ENCODE measurements at places on chromosomes 6 and 20.
A peak's percentile ranks its signal among the peaks of the same experiment; 100 is the strongest.

DNA sequence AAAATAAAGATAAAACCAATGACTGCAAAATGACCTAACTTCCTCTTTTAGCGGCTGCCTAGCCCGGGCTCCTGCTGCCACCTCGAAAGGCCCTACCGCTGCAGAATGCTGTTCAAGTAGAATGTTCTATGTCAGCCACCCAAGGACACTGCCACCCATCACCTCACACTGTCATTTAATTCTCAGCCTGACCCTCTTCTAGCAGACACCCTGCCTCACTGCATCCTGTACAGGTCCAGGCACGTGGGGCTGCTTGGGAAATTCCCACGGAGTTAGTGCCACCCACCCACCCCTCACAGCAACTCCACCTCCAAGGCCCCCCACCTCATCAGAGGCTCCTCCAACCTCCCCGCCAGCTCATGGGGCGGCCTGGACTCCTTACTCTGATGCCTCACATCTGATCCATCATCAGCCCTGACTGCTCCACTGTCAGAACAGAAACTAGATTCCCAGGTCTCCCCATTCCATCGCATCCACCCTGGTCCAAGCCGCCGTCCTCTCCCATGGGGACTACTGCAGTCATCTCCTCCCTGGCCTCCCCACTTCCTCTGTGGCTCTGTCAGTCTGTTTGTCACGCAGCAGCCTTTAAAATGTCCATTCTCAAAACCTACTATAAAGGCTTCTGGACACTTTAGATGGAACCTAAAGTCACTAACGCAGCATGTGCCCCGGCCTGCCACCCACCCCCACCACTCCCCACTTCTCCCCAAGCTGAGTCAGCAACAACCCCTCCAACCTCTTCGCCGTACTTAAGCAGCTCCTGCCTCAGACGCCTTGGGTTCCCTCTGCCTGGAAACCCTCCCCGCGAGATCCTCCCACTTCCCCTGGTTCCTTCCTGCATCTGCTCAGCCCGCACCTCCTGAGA lies 17.0 kb downstream of the NFATC2 start:
- H3K36me3 ChIP-seq: peaks cover 64% of the 10 kb centered on the region
- peaks cover 60% of the 10 kb centered on the region for H3K4me1 ChIP-seq
- H3K4me3 ChIP-seq: peak overlapping the region; percentile 73

DNA sequence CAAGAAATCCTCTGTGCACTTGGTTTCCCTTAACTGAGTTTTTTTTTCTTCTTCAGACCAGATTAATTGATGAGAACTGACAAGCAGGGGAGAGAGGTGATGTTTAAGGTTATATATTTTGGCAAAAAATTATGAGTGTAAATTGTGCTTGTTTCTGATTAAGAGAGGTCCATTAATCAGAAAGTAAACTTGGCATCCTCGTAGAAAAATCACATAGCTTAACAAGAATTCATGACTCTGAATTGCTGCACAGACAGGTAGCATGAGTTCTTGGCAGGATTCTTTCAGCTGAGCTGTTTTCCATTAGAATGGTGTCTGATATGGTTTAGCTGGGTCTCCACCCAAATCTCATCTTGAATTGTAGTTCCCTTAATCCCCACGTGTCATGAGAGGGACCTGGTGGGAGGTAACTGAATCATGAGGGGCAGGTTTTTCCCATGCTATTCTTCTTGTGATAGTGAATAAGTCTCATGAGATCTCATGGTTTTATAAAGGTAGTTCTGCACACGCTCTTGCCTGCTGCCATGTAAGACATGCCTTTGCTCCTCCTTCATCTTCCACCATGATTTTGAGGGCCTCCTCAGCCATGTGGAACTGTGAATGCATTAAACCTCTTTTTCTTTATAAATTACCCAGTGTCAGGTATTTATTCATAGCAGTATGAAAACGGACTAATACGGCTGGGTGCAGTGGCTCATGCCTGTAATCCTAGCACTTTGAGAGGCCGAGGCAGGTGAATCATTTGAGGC lies 34.2 kb upstream of the DDR1 start:
- no peak overlapping the region for H3K4me3 ChIP-seq
- H3K27ac ChIP-seq: no peak overlapping the region
- H3K36me3 ChIP-seq: no peaks in the 10 kb centered on the region
- H3K4me1 ChIP-seq: no peaks in the 10 kb centered on the region

DNA sequence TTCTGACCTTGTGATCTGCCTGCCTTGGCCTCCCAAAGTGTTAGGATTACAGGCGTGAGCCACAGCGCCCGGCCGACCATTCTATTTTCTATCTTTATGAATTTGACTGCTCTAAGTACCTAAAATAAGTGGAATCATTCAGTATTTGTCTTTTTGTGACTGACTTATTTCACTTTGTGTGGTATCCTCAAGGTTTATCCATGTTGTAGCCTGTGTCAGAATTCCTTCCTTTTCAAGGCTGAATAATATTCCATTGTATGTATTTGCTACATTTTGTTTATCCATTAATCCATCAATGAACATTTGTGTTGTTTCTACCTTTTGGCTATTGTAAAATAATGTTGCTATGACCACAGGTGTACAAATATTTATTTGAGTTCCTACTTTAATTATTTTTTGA lies 4.9 kb upstream of the TJAP1 start:
- DNase-seq: no peak
- no peak overlapping the region for H3K4me3 ChIP-seq
- peaks cover 10% of the 10 kb centered on the region for H3K27me3 ChIP-seq
- peaks cover 9% of the 10 kb centered on the region for H3K4me1 ChIP-seq

- H3K36me3 ChIP-seq: no peaks in the 10 kb centered on the region
- no peaks in the 10 kb centered on the region for H3K27me3 ChIP-seq
- peaks cover 8% of the 10 kb centered on the region for H3K4me1 ChIP-seq
These were observed 57.0 kb upstream of the XRN2 start for GRCh38 chr20:21246161-21246560.

DNA sequence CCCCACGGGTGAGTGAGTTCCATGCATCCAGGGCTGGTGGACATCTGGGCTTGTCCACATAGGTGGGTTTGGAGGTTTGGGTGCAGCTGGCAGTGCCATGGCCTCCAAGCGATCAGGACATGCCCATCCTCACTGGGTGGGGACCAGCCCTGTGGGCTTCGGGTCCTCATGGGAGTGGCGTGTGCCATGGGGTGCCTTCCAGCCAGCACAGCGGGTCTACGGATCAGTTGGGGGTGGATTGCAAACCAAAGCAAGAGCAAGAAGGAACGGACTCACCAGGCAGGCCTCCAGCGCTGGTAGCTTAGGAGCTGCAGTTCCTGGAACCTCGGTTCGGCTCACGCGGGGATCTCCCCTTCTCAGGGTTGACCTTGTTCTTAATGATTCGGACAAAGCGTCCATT lies 364.3 kb downstream of the TAF4 start:
- H3K27me3 ChIP-seq: no peaks in the 10 kb centered on the region
- no peak overlapping the region for H3K27ac ChIP-seq
- DNase-seq: no peak
- no peak overlapping the region for H3K4me3 ChIP-seq
- no peaks in the 10 kb centered on the region for H3K36me3 ChIP-seq

DNA sequence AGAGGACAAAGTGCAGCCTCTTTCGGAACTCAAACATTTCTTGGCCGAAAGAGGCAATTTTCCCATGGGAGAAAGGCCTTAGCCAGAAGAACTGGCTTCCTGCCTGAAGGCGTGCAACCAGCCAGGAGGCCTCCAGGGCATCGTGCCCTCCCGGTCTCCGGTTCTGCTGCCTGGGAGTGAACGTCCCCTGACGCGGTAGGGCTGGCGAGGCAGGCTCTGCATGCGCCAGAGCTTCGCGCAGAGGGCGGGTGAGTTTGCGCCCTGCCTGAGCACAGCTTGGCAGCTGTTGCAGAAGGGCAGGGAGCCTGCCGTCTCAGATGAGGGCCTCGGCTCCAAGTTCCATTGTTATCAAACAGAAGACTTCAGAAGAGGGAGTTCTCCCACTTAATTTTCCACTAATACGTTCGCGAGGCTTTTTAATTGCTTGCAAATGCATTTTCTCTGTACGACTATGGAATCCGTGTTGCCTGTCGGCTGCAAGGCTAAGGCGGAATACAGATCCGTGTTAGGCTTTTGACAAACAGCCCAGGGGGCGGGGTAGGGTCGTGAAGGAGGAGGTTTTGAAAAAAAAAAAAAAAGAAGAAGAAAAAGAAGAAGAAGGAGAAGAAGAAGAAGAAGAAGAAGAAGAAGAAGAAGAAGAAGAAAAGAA lies 5.5 kb upstream of the TFAP2D start:
- H3K4me3 ChIP-seq: no peak overlapping the region
- no peaks in the 10 kb centered on the region for H3K36me3 ChIP-seq
- no peaks in the 10 kb centered on the region for H3K4me1 ChIP-seq
- DNase-seq: no peak

- no peak for DNase-seq
- H3K27ac ChIP-seq: no peak overlapping the region
- peaks cover 12% of the 10 kb centered on the region for H3K36me3 ChIP-seq
These were observed 30.0 kb downstream of the CDKAL1 start for GRCh38 chr6:20564269-20564668.

- no peaks in the 10 kb centered on the region for H3K27me3 ChIP-seq
- H3K4me3 ChIP-seq: no peak overlapping the region
- peaks cover 3% of the 10 kb centered on the region for H3K36me3 ChIP-seq
- DNase-seq: no peak
- H3K4me1 ChIP-seq: peaks cover 10% of the 10 kb centered on the region
- no peak overlapping the region for H3K27ac ChIP-seq
These were observed 238.0 kb downstream of the KHDC1L start for GRCh38 chr6:72987301-72987700.

- H3K4me1 ChIP-seq: peaks cover 3% of the 10 kb centered on the region
- no peak overlapping the region for H3K4me3 ChIP-seq
- no peak overlapping the region for H3K27ac ChIP-seq
- no peak for DNase-seq
- H3K36me3 ChIP-seq: no peaks in the 10 kb centered on the region
These were observed 230.3 kb upstream of the ECI2 start for GRCh38 chr6:4365686-4366085.

- no peak overlapping the region for H3K4me3 ChIP-seq
- peaks cover 34% of the 10 kb centered on the region for H3K27me3 ChIP-seq
- H3K36me3 ChIP-seq: no peaks in the 10 kb centered on the region
- DNase-seq: no peak
- H3K4me1 ChIP-seq: peaks cover 2% of the 10 kb centered on the region
These were observed 1.5 kb downstream of the PTPRT start for GRCh38 chr20:43188234-43188653.

GRCh38 chr20:3275064-3275935 lies 36.3 kb upstream of the SLC4A11 start:
- H3K27ac ChIP-seq: no peak overlapping the region
- no peaks in the 10 kb centered on the region for H3K27me3 ChIP-seq
- no peaks in the 10 kb centered on the region for H3K4me1 ChIP-seq
- H3K4me3 ChIP-seq: no peak overlapping the region
- no peak for DNase-seq

Data from activated T-helper 2 cell treated with anti-CD3 and anti-CD28 coated beads, Interferon-gamma antibody, Interleukin-2, Interleukin-4, amounts not matched to agents 10 μg/mL and 5 μg/mL and 100 μg/mL, durations not matched to agents 14 hours and 24 hours and 36 hours (primary cell).